ENCODE measurements at places on chromosomes 5 and 9.
A peak's percentile ranks its signal among the peaks of the same experiment; 100 is the strongest.

GRCh38 chr5:73486119-73486899, 11.9 kb upstream of the BTF3 start:
- peak overlapping the region; percentile 56 for H3K4me3 ChIP-seq
- peak overlapping the region; percentile 98 for H3K27ac ChIP-seq
- H3K4me1 ChIP-seq: peaks cover 64% of the 10 kb centered on the region
- H3K27me3 ChIP-seq: no peaks in the 10 kb centered on the region
- DNase-seq: no peak

- H3K27me3 ChIP-seq: no peaks in the 10 kb centered on the region
- no peaks in the 10 kb centered on the region for H3K4me1 ChIP-seq
- no peak overlapping the region for H3K4me3 ChIP-seq
- DNase-seq: no peak
Measured at GRCh38 chr5:98470747-98471146, 302.7 kb upstream of the RGMB start.

DNA sequence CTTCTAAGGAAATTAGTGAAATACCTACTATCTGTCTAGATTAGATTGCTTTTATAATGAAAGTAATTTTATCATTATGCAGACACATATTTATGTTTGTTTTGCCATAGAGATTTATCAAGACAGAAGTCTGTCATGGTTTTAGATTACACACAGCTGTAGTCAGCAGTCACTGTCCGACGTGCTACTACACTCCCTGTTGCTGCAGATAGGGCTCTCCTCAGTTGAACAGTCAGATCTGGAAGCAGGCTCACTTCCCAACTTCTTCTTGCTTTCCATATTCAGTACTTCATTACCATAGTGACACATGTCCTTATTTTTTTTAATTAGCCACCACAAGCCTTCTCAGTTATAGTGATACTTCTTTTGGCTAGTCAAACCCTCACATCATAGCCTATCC, 329.9 kb upstream of the ITGA1 start:
- H3K27ac ChIP-seq: no peak overlapping the region
- H3K27me3 ChIP-seq: no peaks in the 10 kb centered on the region
- no peaks in the 10 kb centered on the region for H3K36me3 ChIP-seq
- DNase-seq: no peak

- no peak overlapping the region for H3K27ac ChIP-seq
- no peaks in the 10 kb centered on the region for H3K36me3 ChIP-seq
- DNase-seq: no peak
- peaks cover 3% of the 10 kb centered on the region for H3K4me1 ChIP-seq
- no peak overlapping the region for H3K4me3 ChIP-seq
Measured at GRCh38 chr5:173456751-173457171, 128.5 kb upstream of the STC2 start.

- no peak for DNase-seq
- no peaks in the 10 kb centered on the region for H3K27me3 ChIP-seq
- no peaks in the 10 kb centered on the region for H3K4me1 ChIP-seq
- peaks cover 8% of the 10 kb centered on the region for H3K36me3 ChIP-seq
Measured at GRCh38 chr5:64973215-64973614, 204.5 kb downstream of the CWC27 start.

- no peak for DNase-seq
- no peaks in the 10 kb centered on the region for H3K36me3 ChIP-seq
- no peak overlapping the region for H3K4me3 ChIP-seq
- peaks cover 11% of the 10 kb centered on the region for H3K4me1 ChIP-seq
- no peak overlapping the region for H3K27ac ChIP-seq
Measured at GRCh38 chr5:6085341-6085860, 292.9 kb downstream of the MED10 start.

DNA sequence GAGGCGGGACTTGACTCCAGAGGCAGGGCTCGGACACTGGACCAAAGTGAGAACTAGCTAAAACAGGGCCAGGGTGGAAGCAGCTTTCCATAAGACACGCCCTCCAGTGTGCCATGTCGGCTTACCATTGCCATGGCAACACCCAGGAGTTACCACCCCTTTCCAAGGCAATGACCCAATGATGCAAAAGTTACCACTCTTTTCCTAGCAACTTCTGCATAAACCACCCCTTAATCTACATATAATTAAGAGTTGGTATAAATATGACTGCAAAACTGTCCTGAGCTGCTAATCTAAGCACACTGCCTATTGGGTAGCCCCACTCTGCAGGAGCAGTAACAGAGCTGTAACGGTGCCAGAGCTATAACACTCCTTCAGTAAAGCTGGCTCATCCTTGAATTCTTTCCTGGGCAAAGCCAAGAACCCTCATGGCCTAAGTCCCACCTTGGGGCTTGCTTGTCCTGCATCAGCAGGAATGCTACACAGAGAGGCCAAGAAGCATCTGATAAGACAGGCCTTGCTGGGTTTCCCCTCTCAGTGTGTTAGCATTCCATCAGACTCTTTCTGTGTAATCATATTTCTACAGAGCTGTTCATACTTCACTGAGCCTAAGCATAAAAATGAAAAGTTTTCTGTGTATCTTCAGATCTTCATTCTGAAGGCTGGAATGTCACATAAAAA, 262.7 kb upstream of the KLF9 start:
- H3K27me3 ChIP-seq: no peaks in the 10 kb centered on the region
- no peak overlapping the region for H3K4me3 ChIP-seq
- DNase-seq: no peak
- H3K36me3 ChIP-seq: no peaks in the 10 kb centered on the region
- no peak overlapping the region for H3K27ac ChIP-seq

GRCh38 chr9:37559125-37559524, 17.1 kb downstream of the FBXO10 start:
- H3K4me3 ChIP-seq: no peak overlapping the region
- no peaks in the 10 kb centered on the region for H3K27me3 ChIP-seq
- no peak for DNase-seq
- no peak overlapping the region for H3K27ac ChIP-seq

DNA sequence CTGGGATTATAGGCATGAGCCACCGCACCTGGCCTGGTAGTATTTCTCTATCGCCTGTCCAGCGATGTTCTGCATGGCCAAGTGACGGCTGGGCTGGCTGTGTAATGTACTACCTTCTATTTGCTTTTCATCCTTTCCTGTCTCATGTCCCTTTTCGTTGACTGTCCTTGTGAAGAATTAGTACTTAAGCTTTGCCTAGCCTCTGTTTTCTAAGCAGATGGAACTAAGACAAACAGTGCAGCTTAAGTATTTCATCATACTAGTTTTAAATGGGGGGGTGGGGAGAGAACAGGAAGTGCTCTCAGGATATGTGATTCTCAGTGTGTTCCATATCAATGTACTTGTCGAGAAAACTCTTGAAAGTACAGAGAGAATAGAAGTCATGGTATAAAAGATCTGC, 31.7 kb upstream of the CCL21 start:
- no peaks in the 10 kb centered on the region for H3K36me3 ChIP-seq
- H3K27ac ChIP-seq: no peak overlapping the region
- no peaks in the 10 kb centered on the region for H3K4me1 ChIP-seq

DNA sequence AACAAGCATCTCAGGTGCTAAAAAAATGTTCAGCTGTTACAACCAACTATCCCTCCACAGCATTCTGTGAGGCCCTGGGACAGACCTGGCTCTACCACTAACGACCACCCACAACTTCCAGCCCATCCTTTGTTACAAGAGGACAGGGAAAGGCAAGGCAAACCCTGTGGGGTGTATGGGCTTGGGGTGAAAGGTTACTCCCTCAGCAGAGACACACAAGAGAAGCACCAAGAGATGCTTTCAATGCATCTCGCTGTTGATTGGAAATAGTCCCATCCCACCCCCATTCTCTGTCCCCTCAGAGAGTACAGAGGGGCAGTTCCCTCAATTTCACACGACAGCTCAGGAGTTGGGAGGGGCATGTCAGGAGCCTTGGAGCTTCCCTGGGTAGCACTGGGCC, 234.1 kb downstream of the CAAP1 start:
- no peak overlapping the region for H3K4me3 ChIP-seq
- no peaks in the 10 kb centered on the region for H3K27me3 ChIP-seq
- DNase-seq: no peak
- H3K27ac ChIP-seq: no peak overlapping the region
- H3K36me3 ChIP-seq: peaks cover 7% of the 10 kb centered on the region
- H3K4me1 ChIP-seq: peaks cover 6% of the 10 kb centered on the region

GRCh38 chr5:10702911-10703491, 58.0 kb downstream of the DAP start:
- peak overlapping the region; percentile 21 for H3K27ac ChIP-seq
- peaks cover 50% of the 10 kb centered on the region for H3K4me1 ChIP-seq
- no peak for DNase-seq
- no peaks in the 10 kb centered on the region for H3K36me3 ChIP-seq
- no peak overlapping the region for H3K4me3 ChIP-seq
- H3K27me3 ChIP-seq: no peaks in the 10 kb centered on the region

- no peaks in the 10 kb centered on the region for H3K36me3 ChIP-seq
- no peaks in the 10 kb centered on the region for H3K27me3 ChIP-seq
- peaks cover 13% of the 10 kb centered on the region for H3K4me1 ChIP-seq
- H3K27ac ChIP-seq: no peak overlapping the region
- DNase-seq: no peak
Measured at GRCh38 chr5:146945617-146946084, 67.1 kb upstream of the PPP2R2B start.

GRCh38 chr5:143427122-143427735, 23.7 kb upstream of the NR3C1 start:
- H3K4me1 ChIP-seq: no peaks in the 10 kb centered on the region
- no peak overlapping the region for H3K27ac ChIP-seq
- H3K36me3 ChIP-seq: no peaks in the 10 kb centered on the region
- H3K4me3 ChIP-seq: no peak overlapping the region
- H3K27me3 ChIP-seq: no peaks in the 10 kb centered on the region

DNA sequence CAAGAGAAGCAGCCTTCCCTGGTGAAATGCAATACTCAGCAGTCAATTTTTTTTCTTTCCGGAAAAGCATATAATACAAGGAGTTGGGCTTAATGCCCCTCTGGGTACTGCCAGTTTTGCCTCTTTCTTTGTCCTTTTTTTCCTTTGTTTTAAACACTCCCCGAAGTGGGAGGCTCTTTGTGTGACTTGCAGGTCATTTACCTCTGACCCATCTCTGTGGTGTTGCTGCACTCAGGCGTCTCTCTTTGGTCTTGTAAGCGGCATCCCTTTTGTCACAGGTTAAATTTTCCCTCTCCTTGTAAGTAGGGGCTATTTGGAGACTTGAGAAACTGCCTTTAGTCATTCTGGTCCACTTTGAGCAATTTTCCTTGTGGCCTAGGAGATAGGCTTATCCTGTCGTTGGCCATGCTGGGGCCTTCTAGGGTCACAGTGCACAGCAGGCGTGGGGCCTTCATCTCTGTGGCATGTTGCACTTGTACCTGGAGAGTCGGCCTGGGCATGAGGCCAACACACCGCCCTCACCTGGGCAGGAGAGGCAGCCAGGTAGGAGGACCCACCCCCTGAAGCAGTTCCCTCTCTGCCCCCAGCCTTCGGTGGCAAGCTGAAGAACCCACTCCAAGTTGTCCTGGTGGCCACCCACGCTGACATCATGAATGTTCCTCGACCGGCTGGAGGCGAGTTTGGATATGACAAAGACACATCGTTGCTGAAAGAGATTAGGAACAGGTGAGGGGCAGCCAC, 27.7 kb upstream of the CTSL start:
- no peaks in the 10 kb centered on the region for H3K27me3 ChIP-seq
- H3K4me3 ChIP-seq: no peak overlapping the region
- no peak for DNase-seq
- peaks cover 6% of the 10 kb centered on the region for H3K4me1 ChIP-seq

- H3K36me3 ChIP-seq: no peaks in the 10 kb centered on the region
- no peak for DNase-seq
- H3K27me3 ChIP-seq: 0 out of 2 replicates have a peak, but pooled peaks cover 3% of the 10 kb centered on the region
- no peak overlapping the region for H3K4me3 ChIP-seq
- H3K4me1 ChIP-seq: no peaks in the 10 kb centered on the region
- no peak overlapping the region for H3K27ac ChIP-seq
Measured at GRCh38 chr5:15452030-15452429, 48.0 kb upstream of the FBXL7 start.

DNA sequence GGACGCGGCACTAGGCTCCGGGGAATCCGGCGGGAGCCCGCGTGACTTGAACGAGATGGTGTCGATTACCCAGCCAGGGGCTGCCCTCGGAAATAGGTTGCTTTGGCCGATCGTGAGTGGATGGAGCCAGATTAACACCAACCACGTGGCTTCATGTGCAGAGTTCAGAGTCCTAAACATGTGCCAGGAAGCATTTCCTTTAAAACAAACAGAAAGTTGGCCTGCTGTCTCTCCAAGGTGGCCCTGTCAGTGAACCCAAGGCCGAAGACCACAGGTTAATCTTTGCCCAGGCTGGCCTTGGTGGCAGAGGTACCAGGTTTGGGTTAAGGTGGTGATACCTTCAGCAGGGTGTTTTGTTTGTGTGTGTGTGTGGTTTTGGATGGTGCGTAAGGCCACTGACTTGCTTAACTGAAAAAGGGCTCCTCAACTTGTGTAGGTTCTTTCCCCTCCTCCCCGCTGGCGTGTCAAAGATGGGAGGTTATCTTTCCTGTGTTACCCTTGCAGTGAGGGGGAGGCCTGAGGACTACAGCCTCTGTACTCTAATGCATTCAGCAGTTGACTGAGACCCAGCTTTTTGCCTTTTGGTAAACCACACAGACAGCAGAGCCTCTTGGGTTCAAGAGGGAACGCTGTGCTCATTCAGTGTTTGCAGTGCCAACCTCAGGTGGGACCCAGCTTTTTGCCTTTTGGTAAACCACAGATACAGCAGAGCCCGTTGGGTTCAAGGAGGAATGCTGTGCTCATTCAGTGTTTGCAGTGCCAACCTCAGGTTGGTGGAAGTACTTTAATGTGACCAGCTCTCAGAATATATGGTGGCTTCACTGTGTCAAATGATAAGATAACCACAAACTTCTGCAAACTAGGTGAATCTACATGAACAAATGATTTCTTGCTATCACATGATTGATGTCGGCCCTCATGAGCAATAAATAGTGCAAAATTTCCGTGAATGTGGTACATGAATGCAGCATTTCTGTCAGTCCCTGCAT, 1.4 kb downstream of the IQGAP2 start:
- H3K27ac ChIP-seq: no peak overlapping the region
- DNase-seq: no peak
- peaks cover 51% of the 10 kb centered on the region for H3K4me1 ChIP-seq

- H3K36me3 ChIP-seq: no peaks in the 10 kb centered on the region
- H3K4me3 ChIP-seq: no peak overlapping the region
- peaks cover 11% of the 10 kb centered on the region for H3K4me1 ChIP-seq
Measured at GRCh38 chr5:58127255-58128220, 332.3 kb downstream of the PLK2 start.

- H3K27me3 ChIP-seq: no peaks in the 10 kb centered on the region
- H3K36me3 ChIP-seq: no peaks in the 10 kb centered on the region
- DNase-seq: no peak
- H3K4me1 ChIP-seq: peaks cover 10% of the 10 kb centered on the region
- no peak overlapping the region for H3K27ac ChIP-seq
Measured at GRCh38 chr9:24245988-24246387, 299.7 kb downstream of the IZUMO3 start.

DNA sequence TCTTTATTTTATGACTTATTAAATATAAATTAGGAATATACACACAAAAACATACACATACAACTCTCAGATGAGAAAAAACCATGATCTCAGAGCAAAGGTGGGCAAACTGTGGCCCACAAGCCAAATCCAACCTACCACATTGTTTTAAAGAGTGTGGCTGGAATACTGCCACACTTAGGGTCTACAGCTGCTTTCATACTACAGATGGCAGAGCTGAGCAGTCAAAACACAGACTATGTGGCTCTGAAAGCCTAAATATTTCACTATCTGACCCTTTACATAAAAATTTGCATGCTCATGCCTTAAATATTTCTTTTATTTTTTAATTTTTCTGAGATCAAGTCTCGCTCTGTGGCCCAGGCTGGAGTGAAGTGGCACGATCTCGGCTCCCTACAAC, 28.3 kb downstream of the LEAP2 start:
- H3K36me3 ChIP-seq: peaks cover 25% of the 10 kb centered on the region
- H3K27ac ChIP-seq: no peak overlapping the region
- no peak overlapping the region for H3K4me3 ChIP-seq
- H3K27me3 ChIP-seq: no peaks in the 10 kb centered on the region
- H3K4me1 ChIP-seq: no peaks in the 10 kb centered on the region
